GM13976 (cell line): ENCODE measurements at places on chromosomes 12 and 14.

- DNase-seq = no peak
These were observed 211.3 kb downstream of the ESR2 start for GRCh38 chr14:64082837-64083236.

GRCh38 chr12:91099341-91099740 lies 12.0 kb downstream of the LUM start:
- DNase-seq = no peak

GRCh38 chr14:23137192-23137812 lies 18.2 kb upstream of the CEBPE start:
- no peak for DNase-seq

DNA sequence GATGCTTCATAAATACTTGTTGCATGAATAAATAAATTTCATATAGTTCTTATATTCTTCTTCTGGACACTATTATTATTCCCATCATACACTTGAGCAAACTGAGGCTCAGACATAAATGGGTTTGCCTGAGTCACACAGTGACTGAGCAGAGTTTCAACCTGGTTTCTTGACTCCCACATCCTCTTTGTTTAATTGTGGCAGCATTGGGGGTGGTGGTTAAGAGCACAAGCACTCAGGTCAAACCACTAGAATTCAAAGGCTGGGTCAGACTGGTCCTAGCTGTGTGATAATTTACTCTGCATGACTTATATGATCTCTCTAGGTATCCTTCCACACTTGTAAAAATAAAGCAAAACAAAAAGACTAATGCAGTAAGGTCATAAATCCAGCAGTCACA lies 274.9 kb upstream of the SRRM4 start:
- DNase-seq = peak; percentile 34
